BE2C (cell line): ENCODE measurements at places on chromosomes 2 and 18.
A peak's percentile ranks its signal among the peaks of the same experiment; 100 is the strongest.

- no peak for DNase-seq
Measured at GRCh38 chr18:54878659-54879358, 50.5 kb downstream of the RAB27B start.

DNA sequence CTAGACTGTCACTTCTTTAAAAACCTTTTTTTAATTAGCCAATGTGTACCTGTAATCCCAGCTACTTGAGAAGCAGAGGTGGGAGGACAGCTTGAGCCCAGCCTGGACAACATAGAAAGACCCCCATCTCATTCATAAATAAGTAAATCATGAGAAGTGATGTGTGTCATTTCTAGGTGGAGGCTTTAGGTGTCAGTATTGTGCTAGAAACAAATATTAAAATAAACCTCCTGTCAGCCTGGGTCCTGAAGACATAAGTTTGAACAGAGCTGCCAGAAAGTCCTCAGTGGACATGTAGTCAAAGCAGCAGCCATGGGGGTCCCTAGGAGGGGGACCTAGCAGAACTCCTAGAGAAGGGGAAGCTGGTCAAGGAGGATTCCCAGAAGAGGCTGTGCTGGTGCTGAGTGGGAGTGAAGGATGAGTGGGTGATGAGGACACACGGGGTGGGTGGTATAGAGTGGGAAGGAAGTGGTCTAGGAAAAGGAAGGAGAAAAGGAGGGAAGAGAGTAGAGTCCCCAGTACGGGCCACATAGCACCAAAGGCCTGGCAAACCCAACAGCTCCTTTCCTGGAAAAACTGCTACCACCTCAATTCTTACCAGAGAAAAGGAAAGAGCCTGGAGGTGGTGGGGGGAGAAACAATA is 316.6 kb upstream of the NCKAP5 start:
- no peak for DNase-seq

DNA sequence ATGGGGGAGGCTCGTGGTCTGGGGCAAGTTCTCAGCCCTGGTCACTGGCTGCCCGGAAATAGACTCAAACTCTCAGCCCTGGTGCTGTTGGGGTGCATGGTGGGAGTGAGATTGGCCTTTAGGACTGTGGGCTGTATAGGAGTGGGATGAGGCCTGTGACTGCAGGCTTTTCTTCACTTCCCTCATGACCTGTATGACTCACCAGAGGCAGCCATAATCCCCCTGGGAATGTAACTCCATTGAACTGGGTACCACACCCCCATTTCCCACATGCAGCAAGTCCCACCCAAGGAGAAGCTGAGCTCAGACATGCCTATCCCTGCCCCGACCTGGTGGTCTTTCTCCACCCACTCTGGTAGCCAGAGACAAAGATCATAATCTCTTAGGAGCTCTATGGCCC is 177.7 kb upstream of the OSR1 start:
- DNase-seq = no peak

DNA sequence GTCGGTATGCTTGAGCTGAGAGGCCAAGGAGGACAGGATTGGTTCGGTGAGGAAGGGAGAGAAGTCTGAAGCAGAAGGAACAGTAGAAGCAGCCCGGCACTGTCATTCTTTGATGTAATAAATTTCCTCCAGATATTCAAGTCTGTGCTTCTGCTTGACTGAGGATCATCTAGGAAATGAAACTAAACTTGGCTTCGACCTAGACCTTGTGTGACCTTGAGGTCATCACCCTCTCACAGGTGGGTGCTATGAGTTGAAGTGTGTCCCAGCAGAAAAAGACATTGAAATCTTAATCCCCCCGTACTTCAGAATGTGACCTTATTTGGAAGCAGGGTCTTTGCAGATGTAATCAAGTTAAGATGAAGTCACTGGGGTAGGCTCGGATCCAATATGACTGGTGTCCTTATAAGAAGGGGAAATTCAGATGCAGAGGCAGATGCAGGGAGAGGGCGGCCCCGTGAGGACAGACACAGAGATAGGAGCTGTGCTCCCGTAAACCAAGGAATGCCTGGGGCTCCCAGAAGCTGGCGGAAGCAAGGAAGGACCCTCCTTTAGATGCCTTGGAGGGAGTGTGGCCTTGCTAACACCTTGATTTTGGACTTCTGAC is 49.0 kb downstream of the PRKCE start:
- DNase-seq = no peak

GRCh38 chr2:239381709-239382134 is 19.1 kb downstream of the HDAC4 start:
- peak; percentile 59 for DNase-seq

- no peak for DNase-seq
Measured at GRCh38 chr2:67548317-67549201, 151.4 kb downstream of the ETAA1 start.

- peak; percentile 18 for DNase-seq
Measured at GRCh38 chr2:151237422-151238025, 24.1 kb downstream of the RBM43 start.

- no peak for DNase-seq
Measured at GRCh38 chr2:18721038-18721922, 131.9 kb upstream of the NT5C1B start.

- no peak for DNase-seq
Measured at GRCh38 chr2:118814368-118814767, 33.1 kb downstream of the EN1 start.

GRCh38 chr2:200089040-200089755 is 133.8 kb downstream of the MAIP1 start:
- no peak for DNase-seq

DNA sequence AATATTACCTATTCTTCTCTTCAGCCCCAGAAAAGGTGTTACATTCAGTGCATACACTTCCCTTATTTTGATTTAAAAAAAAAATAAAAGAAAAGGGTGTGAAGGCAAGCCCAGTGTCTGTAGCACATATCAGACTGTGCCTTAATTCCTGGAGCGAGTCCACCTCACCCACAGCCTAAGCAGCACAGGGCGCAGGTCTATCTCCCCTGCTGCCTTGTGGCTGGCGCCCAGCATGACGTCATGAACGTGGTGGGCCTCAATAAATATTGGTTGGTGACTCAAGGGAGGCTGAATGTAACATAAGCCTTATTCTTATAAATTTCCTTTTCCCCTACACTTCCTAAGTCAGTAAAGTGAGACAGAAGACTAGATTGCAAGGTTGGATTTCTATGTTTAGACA is 26.4 kb downstream of the ST3GAL5 start:
- DNase-seq = no peak

DNA sequence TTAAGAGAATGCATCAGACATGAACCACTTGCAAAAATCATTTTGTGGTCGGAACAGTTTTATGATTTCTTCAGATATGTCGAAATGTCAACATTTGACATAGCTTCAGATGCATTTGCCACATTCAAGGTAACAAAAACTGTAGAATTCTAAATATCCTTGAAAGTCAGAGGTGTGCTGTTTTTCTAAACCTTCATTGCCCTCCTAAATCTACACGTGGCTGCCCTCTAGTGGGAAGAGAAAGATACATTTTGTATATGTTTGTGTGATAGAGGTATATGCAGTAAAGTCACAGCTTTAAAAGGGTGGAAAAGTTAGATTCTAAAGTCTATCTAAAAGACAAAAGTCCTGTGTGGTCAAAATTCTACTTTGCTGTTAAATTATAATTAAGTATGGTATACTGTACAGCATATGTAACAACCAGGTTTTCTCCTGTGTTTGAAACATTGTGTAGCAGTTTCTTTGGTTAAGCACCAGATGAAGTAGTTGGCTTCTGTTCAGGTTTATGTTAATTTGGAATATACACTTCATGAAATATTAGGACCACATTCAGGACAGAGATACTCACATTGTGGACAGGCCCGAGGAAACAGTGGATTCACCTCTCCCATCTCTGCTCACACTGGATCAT is 65.9 kb upstream of the ITM2C start:
- peak; percentile 45 for DNase-seq

- no peak for DNase-seq
Measured at GRCh38 chr2:118348380-118349034, 260.2 kb downstream of the INSIG2 start.
